Pulmonary artery endothelial cell (primary cell): ENCODE measurements at places on chromosomes 13 and 19. TPM values are rescaled to one million over a fixed set of nuclear protein-coding genes. Genes with fewer than 3 reads are reported as not detected.

MCF2L gene
- under 0.01 and 0.32 TPM in 2 replicates for total RNA-seq

UHRF1 gene
- 76.7 and 139 TPM in 2 replicates for total RNA-seq

ZNF793 gene
- total RNA-seq, result 0.13 and 2.0 TPM in 2 replicates

ZNF8 gene
- 3.7 and 3.8 TPM in 2 replicates for total RNA-seq

INSL3 gene
- total RNA-seq, result not detected in 2 replicates

SIAH3 gene
- not detected in 2 replicates for total RNA-seq

WTIP gene
- total RNA-seq, result 33.0 and 40.7 TPM in 2 replicates

CATSPERD gene
- not detected in 2 replicates for total RNA-seq

ZNF829 gene
- total RNA-seq, result 1.3 and 2.5 TPM in 2 replicates

MEIS3 gene
- total RNA-seq, result 0.07 TPM in 1 of 2 replicates, not detected in the other

SRRM5 gene
- total RNA-seq, result 0.04 TPM in 1 of 2 replicates, not detected in the other
